NCI-H69 (cell line): ENCODE measurements at places on chromosomes 6 and 20.

GRCh38 chr6:20464041-20464440, 62.4 kb downstream of the E2F3 start:
- no peak for DNase-seq

DNA sequence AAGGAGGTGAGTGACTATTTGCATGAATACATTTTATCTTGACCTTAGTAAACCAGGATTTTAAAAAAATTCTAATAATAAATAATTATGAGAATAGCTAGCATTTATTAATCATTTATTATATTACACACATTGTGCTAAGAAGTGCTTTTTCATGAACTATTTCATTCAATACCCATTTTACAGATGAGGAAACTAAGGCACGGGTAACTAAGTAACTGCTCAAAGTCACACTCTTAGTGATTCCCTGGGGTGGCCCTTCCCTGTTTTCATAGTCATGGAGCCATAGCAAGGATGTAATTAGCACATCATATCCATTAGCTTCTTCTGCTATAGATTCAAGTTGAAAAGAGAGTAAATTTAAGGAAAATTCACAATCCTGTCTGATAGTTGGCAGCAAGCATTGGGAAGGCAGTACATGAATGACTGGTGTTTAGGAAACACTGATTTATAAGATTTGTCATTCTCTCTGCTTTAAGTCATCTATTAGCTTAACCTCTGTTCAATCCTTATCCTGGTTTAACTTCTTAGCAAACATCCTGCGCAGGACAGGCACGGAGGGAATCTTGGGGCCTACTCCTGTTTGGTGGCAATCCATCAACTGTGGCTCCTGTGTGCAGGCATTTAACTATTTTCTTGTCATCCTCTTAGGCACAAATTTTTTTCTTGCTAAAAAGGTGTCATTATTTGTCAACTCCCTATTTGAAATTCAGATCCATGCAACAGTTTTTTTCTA, 68.3 kb downstream of the RIN2 start:
- DNase-seq, result no peak

DNA sequence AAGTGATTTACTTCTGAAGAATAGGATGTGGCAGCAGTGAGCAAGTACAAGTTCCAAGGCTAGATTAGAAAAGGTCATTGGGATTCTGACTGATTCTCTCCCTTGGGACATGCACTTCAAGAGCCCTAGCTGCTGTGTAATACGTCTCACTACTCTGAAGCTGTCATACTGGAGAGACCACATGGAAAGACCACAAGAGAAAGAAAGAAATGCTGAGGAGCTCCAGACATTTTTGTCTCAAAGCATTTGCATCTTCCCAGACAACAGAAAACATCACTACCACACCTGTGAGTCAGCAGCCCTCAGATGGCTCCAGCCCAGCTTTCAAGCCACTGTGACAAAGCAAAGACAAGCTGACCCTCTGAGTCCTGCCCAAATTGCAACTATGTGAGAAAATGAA, 20.7 kb downstream of the TENT5A start:
- DNase-seq, result no peak

- DNase-seq, result no peak
Measured at GRCh38 chr6:68654134-68654533, 19.1 kb downstream of the ADGRB3 start.

- DNase-seq, result peak; percentile 38
Measured at GRCh38 chr6:20033697-20034407, 178.4 kb downstream of the MBOAT1 start.

DNA sequence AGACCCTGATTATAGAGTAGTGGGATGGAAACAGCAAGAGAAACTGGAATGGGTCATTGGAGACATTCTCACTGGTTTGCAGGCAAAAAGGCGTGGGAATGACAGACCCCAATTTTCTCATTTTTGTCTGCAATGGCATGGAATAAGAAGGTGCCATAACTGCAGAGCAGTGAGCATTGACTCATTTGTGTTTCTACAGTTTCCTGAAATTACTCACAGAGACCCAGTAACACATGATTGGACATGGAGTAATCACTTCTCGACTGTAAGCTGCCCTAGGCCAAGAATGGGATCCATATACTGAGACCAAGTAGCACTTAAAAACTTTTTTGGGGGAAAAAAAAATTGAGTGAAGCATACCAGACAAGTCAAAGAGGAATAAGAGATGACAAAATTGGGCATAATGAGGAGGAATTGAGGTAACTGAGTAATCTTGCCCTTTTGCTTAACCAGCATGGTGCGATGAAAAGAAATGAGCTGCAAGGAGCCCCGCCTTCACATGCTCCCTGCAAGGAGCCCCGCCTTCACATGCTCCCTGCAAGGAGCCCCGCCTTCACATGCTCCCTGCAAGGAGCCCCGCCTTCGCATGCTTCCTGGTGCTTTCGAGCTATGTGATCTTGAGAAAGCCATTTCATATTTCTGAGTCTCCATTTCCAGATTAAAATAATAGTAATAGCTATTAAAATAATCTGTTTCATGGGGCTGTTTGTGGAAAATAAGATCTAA, 44.1 kb downstream of the NHSL1 start:
- peak; percentile 54 for DNase-seq

- DNase-seq, result no peak
Measured at GRCh38 chr6:167540796-167541195, 215.9 kb downstream of the TTLL2 start.

DNA sequence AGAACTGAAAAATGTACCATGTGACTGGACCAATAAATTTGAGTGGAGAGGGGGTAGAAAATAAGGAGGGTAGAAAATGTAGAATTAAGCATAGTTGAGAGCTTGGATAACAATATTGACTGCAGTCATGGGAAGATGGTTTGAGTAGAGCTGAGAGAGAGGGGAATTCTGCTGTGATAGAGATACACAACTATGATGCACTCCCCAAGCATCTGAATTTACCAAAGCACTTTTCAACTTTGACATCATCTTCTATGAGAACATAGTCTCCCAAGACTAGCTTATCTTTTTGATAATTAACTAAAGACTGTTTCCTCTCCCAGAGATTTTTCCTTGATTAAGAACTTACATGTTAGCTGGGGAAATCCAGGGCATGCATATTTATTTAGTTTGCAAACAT, 103.1 kb downstream of the TNFRSF21 start:
- no peak for DNase-seq

DNA sequence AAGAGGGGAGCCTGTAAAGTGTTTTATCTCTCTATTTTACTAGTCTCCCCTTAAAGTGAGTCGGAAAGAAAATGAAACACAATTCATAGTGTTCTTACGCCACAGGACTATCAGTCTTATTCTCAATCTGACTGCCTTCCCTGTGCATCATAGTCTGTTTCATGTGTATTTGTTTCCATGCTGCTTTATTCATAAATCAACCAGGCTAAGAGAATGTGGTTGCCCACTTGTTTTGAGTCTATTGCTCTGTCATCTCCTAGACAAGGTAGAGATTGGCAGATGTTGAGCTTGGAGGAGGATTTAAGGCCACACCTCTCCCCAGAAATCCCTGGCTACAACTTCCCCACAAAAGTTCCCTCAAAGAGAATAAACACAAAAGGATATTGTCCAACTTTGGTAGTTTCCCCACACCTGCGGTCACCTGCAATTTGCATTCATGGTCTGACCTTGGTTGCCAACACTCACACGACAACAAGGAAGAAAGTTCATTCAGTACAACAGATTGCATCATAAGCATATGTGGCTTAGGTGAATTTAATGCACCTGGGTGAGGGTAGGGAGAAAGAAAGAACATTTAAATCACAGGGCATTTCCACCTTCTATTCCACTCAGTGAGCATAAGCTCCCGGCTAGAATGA, 167.1 kb upstream of the FBXL4 start:
- DNase-seq, result no peak

GRCh38 chr20:6606651-6607050, 160.8 kb upstream of the BMP2 start:
- DNase-seq, result no peak

DNA sequence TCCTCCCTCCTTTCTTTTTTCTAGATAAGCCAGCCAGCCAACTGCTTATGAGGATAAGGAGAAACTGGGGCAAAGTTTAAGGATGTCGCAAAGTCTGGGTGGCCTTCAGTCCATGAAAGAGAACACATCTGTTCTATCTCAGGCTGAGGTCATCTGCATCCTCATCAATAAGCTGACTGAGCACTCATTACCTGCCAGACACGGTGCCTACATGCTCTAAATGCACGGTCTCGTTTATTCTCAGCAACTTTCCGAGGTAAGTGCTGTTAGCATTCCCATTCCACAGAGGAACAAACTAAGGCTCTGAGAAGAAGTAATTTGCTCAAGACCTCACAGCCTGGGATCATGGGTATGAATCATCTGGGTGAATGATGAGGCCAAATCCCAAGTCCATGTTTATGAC, 133.1 kb downstream of the BCAS1 start:
- DNase-seq, result no peak

- DNase-seq, result peak; percentile 88
Measured at GRCh38 chr20:11716239-11716944, 201.3 kb upstream of the BTBD3 start.

GRCh38 chr6:94955156-94955555, 622.2 kb upstream of the MANEA start:
- DNase-seq, result peak; percentile 97

DNA sequence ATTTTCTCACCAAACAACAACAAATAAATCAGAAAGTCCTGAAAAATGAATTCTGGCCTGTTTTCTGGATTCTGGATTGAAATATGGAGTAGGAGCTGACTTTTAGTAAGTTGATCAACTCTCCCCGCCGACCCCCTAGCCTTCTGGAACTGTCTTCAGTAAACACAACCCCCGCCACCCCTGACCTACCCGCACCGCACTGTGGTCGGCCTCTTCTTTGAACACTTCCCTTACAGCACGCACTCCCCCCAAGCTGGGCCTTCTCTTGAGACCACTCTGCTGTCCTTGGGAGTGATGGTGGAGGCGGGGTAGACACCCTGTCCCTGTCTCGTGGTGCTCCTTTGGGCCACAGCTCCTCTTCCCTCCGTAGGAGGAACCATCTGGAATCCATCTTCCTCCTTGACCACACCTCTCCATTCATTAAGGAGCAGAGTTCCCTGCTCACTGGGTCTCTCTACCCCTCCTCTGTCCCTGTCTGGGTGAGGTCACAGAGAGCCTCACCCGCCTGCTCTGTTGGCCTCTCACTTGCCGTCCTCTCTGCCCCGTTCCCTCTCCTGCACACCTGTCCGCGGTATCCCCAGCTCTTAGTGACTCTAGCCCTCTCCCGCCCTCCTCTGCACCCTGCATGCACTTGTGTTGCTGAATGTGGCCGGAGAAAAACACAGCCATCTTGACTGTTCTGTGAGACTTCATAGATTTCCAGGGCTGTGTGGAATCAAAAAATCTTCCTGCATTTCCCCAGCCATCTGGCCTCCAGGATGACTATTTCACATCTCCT, 19.1 kb downstream of the SYNJ2 start:
- DNase-seq, result peak; percentile 39

DNA sequence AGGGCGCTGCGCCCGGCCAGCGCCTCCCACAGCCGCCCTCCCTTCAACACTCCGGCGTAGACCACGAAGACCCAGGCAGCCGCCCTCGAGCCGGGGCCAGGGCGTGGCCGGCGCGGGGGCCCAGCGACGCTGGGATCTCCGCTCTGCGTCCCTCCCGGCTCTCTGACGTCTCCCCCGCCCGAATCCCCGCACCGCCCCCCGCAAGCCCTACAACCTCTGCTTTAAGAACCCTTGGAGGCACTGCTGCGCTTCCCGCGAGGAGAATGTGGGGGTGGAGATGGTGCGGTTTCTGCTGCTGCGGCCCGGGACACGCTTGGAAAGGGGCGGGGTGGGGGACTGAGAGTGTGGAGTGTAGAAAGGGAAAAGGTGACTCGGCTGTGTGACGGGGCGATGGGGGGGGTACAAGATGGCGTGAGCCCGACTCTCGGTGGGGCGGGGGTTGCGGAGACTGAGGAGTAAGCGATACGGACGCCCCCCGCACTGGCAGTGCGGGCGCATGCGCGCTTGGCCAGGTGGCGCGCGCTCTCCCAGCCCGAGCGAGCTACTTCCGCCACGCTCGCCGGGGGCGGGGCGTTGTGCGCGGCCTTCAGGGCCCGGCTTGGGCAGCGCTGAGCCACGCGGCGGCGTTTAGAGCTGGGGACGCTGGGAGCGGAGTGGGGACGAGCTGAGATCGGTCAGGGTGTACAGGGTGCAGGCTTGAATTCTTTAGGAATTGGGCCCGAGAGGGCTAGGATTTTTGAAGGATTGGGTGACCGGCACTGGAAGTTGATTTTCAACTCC, at the start of gene SUPT3H:
Gene SUPT3H, minus strand, starts transcription at position 381 of the 780 bp plus-strand sequence.
- DNase-seq, result peak; percentile 94

DNA sequence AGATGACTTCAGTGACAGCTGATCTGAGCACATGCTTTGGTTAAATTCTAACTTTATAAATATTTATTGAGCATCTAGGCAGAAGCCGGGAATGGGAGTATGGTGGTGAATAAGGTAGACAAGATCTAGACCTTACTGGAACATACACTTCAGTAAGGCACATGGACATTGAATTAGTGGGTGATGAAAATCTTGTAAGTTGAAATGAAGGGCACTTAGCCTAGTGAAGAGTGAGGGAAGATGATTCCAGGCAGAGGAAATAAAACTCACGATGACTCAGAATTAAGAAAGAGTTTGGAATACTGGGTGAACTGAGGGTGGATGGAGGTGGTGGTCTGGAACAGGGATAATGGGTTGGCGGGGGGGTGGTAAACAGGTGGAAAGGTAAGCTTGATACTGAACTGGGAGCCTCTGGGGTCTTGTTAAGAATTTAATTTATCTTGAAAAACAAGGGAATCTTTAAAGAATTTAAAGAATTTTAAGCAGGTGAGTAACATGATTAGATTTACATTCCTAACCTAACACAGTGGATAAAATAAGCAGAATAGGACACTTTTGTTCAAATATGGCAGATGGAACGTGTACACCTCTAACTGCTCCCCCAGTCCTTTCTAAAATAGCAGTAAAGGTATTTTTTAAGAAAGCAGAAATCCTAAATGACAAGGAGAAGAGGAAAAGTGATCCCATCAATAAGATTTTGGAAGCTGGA, 75.2 kb upstream of the ARHGAP18 start:
- no peak for DNase-seq

DNA sequence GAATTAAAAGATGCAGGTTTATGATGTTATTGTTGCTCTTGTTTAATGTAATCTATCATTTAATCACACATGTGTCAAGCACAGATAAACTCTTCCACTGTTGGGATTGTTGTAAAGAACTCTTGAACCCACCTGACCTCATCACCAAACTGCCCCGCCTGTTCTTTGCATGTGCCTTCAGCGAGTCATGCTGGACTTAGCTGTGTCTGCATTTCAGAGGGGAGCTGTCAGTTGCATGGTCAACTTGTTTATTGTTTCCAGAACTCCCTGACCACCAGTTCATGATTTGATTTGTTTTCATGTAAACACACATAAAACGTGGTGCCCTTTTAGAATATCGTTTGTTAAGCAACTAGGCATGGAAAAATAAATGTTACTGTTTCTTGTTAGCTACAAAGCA, 93.6 kb downstream of the KHDC1L start:
- peak; percentile 12 for DNase-seq

DNA sequence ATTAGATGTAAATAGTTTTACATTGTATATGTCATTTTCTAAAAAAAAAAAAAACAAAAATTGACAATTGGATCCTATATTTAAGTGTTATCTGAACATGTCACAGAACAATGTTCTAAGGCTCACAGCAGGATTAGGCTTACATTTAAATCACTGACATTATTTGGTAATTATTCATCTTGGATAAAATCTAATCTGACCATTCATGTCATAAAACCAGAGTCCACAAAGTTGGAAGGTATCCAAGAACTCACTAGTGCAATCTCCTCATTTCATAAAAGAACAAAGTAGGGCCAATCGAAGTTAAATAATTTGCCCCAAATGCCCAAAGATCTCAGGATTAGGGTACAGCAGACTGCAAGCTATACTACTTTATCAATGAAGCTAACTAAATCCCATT, 73.0 kb downstream of the PDSS2 start:
- peak; percentile 50 for DNase-seq
